ENCODE measurements at places on chromosomes 11 and 22.

DNA sequence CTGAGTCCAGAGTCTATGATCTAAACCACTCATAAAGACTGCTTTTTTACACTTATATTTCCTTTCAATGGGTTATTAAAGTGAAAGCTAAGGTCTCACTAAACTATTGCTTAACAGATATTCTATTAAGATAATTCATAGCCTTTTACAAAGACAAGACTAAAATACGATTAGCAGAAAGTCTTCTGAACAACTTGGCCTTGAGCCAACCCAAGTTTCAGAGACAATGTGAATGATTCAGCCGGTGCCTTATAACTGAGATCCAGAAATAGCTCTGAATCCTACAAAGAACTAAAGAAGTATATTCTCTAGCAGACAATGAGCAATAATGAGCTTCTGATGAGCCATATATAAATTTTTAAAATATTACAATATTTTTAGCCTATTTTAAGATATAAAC is 41.5 kb upstream of the CARD18 start:
- DNase-seq: peak; percentile 29

DNA sequence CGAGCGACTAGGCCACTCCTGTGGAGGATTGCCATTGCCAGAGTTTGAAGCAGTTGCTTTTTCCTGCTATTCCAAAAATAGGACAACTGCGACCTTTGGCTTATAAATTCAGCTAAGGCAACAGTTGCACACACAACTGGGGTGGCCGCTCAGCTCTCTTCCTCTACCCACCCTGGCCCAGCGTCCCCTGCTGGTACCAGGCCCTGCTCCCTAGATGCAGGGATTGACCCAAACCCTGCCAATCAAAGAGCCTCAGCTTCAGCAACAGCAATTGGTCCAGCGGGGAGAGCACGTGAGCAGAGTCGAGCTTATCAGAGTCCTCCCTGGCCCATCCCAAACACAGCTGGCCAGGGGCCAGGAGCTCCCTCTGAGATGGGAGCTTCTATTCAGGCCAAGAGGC is 22.0 kb upstream of the CABP2 start:
- no peak for DNase-seq

DNA sequence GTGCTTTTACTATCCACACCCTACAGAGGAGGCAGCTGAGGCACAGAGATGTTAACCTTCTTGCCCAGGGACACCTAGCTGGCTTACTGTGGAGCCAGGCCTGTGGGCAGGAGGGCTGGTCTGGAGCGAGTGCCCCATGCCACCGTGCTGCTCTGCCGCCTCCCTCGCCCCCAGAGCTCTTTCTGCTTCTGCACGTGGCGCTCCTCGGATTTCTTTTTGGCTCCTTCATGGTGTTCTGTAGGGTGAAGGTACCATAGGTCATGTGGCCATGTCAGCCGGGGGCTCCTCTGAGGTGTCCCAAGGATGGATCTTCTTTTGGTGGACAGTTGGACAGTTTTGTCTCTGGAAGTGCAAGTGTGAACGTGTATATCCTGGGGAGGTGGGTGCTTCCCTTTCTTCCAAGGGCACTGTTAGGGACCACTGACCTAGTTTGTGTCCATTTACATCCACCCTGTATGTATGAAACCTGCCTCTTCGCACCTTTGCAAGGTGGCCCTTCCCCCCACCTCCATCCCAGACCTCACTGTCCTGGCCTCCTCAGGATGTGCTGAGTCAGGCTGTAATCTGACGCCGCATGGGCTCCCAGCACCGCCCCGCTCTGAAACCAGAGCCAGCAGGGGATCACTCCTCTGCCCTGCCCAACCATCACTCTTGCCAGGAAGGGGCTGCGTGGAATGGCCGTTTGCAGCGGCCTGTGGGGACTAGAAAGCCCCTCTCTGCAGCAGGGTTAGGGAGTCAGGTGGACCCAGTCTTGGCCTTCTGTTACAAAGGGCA is 31.7 kb downstream of the POLR3H start:
- DNase-seq: no peak

DNA sequence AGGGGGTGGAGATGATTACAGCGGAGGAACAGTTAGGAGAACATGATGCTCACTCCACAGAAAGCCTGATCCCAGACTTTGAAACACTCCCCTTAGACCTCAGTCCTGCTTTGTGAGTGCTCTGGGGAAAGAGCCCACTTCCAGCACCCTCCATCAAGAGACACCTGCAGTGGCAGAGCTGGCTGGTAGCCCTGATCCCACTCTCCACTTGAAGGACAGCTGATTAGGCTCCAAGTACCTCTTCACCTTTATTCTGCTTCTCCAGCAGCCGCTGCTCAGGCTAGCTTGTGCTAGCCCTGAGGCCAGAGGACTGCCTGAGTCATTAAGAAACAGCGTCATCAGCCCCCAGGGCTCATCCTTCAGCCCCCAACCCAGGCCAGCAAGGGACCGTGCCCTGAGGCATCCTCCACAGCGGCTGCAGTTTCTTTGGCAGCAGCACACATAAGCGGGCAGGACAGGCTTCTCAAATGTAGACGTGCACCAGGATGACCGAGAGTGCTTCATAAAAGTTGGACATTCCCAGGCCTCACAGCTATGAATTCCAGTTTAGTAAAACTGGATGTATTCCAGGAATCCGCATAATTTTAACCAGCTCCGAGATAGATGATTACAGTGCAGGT is 146.0 kb upstream of the TBCEL start:
- peak; percentile 100 for DNase-seq

- DNase-seq: no peak
Measured at GRCh38 chr11:110249066-110249465, 47.3 kb downstream of the RDX start.

- no peak for DNase-seq
Measured at GRCh38 chr11:15958910-15959309, 397.4 kb downstream of the SOX6 start.

Data from trophoblast cell (in vitro differentiated cells and primary cell).